ENCODE measurements at places on chromosomes 2 and 18.

- DNase-seq, result no peak
Measured at GRCh38 chr2:53033411-53033810, 734.2 kb upstream of the CHAC2 start.

DNA sequence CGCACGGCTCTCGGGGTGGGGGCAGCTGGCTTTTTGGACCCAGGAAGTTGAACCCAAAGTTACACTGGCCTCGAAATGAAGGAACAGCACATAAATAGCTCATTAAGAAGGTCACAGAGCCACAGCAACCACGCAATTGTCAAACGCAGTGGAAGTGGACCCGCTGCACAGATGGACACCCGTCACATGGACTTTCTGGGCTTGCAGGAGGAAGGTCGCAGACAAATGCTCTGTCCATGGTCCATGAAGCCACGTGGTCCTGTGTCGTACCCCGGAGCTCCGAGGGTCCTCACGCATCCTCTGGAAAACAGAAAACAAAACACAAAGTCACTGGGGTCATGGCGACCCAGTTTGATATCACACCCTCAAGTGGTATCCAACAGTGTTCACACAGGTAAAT lies 308.1 kb upstream of the SALL3 start:
- DNase-seq, result no peak

GRCh38 chr2:96207073-96207773 lies 1.4 kb downstream of the STARD7 start:
- no peak for DNase-seq

DNA sequence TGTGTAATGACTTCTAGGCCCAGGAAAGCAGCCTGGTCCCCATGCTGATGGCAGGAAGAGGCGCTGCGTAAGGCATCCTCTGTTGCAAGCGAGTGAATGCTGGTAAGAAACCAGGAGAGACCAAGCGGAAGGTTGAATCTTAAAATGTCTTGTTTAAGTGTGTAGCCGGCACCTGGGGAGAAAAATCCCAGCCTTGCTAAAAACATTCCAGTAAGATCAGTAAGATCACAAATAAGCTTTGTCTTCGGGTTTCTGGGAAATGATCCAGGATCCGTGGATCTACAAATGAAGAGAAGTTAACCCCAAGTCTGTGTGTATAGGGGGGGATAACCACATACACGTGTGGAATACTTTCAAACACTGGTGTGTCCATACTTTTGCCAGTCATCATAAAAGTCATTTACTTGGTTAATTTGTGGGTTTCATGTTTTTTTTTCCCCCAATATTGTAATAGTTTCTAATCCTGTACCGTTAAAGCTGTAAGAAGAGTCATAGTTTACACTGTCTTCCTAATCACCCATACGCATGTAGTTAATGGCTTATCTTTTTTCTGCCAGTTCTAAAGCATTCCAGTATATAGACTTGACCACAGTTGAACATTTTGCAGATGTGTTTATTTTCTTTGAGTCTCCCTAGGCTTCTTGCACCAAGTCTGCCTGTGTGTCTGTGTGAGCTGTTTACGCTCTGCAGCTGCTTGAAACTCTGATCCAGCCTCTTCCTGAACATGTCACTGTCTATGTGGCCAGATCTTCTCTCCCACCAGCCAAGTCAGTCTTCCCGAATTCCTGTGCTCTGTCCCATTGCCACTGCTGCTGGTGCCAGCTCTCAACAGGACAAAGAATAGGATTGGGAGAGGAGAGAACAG lies 135.9 kb upstream of the ARL4C start:
- DNase-seq, result no peak

GRCh38 chr2:29269095-29269764 lies 154.0 kb downstream of the CLIP4 start:
- no peak for DNase-seq

DNA sequence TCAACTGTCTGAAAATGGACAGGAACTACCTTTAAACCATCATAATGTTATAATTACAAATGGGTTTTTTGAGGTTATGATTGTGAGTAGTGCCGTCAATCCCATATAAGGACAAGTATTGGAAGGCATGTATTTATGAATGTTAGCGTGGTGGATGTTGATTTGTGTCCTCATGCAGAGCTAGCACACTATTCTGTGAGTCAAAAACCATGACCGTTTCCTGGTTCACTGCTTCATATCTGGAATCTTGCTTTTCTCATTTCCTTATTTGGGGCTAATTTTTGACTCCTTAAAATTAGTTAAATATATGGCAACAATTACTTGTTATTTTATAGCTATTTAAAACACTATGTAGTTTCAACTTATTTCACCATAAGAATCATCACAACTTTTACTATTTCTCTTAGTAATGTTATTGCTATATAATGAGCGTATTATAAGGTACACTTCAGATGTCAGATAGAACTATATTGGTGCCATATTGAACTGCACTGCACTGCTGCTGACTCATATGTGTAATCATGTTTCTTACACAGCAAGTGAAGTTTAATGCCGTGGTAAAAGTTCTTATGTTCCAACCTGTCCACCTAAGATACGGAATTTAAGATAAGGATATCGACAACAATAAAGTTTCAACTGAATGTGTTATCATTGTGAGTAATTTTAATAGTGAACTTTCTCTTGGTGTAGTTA lies 192.8 kb downstream of the PTGR3 start:
- DNase-seq, result no peak

DNA sequence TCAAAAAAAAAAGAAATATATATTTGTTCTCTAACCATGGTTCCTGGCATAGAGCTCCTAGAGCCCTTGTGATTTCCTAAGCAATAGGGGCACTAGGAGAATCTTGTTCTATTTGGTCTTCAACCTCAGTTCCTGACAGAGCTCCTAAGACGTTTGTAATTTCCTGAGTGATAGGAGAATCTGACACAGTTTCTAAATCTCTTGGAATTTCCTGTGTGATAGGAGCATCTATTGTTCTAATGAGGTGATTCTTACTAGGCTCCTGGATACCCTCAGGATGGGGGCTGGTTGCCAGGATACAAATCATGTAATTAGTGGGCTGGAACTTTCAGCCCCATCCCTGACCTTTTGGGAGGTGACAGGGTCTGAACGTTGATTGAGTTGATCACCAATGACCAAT lies 245.8 kb downstream of the ZEB2 start:
- DNase-seq, result no peak

- no peak for DNase-seq
Measured at GRCh38 chr2:128298286-128298685, 20.4 kb downstream of the HS6ST1 start.

- no peak for DNase-seq
Measured at GRCh38 chr18:9835825-9836224, 49.9 kb upstream of the TXNDC2 start.

- DNase-seq, result no peak
Measured at GRCh38 chr2:241481687-241482086, 26.7 kb downstream of the STK25 start.

- no peak for DNase-seq
Measured at GRCh38 chr18:48852794-48853193, 98.0 kb downstream of the SMAD7 start.

DNA sequence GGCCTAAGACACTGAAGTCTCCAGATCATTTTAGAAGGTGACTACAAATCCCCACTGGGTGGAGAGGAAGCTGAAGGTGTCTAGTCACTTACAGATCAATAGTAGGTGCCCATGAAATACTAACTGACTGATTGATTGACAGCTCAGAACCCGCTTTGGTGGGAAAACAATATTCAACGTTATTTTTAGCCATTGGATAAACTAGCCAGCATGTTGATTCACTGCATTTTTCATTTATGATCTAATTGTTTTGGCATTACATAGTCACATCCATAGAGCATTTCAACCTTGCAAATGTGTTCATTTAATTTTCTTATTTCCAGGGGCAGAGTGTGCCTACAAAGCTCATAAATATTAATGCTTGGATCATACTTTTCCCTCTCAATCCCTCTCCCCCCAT lies 162.3 kb downstream of the MREG start:
- no peak for DNase-seq

DNA sequence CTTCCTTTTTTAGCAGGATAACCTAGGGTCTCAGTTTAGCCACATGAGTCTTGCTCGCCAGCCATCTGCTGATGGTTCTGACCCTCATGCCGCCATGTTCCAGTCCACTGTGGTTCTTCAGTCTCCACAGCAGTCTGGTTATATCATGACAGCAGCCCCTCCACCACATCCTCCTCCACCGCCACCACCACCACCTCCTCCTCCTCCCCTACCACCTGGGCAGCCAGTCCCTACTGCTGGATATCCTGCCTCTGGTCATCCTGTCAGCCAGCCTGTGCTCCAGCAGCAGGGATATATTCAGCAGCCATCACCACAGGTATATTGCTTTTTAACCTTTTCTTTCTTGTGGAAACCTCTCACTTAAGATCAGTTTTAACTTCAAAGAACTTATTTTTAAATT lies 89.9 kb upstream of the UBXN4 start:
- no peak for DNase-seq

- DNase-seq, result no peak
Measured at GRCh38 chr2:240981280-240981679, 17.1 kb upstream of the SNED1 start.
